Spinal cord (tissue), 10 donors: ENCODE measurements at places on chromosomes 11 and 22. TPM values are rescaled to one million over a fixed set of nuclear protein-coding genes. Genes with fewer than 3 reads are reported as not detected.

CDKN1C gene
- total RNA-seq, result 107 TPM

TKFC gene
- 27.9 TPM for total RNA-seq

HORMAD2 gene
- 0.59 TPM for total RNA-seq

FOLR2 gene
- total RNA-seq, result 34.1 TPM

TMEM86A gene
- total RNA-seq, result 6.6 TPM

UPK3A gene
- 0.28 TPM for total RNA-seq

MMP12 gene
- not detected for total RNA-seq

DNA sequence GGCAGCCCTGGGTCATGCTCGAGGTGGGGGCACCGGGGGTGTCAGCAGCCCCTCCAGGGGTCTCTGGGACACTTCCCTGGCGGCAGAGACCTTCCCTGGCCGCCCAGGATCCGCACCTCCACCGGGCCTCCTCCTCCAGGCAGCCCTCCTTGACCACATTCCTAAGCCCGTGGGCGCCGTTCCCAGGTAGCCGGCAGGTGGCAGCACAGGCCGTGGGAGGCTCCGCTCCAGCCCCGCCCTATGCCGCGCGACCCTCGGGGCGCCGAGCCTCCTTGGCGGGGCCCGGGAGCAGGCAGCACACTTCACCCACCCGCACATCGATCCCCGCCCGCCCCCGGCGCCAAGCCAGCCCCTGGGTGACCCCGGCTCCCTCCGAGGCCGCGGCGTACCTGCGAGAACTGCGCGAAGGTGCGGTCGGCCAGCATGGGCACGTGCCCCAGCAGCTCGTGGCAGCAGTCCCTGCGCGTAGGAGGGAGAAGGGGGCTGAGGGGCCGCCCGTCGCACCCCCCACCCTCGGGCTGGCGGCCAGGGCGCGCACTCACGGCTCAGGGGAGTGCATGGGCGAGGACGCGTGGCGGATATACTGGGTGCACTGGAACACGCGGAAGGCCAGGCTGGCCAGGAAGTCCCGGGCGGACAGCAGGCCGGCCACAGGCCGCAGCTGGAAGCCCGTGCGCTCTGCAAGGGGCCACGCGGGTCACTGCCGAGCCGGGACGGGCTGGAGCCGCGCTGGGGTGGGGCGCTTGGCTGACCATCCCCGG, 5.3 kb upstream of the INS start:
- H3K36me3 ChIP-seq, result no peaks in the 10 kb centered on the region
- DNase-seq, result peak; percentile 66
- H3K27ac ChIP-seq, result no peak overlapping the region
- H3K27me3 ChIP-seq, result no peaks in the 10 kb centered on the region
- peaks cover 15% of the 10 kb centered on the region for H3K4me1 ChIP-seq
- H3K4me3 ChIP-seq, result no peak overlapping the region

DNA sequence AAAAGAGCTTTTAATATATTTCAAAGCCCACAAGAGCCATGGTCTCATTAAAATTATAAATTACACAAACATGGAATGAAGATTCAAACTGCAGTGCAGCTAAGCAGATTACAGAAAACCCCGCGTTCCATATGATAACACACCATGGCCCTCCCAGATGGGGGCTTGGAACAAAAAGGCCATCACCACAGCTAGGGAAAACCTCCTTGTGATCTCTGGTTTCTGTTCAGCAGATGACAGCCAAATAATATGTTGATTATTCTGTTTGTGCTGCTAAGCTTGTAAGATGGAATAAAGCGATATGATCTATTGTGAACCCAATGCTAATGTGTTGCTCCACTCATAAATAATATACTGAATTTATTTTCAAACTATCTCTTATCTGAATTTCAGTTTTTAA, 28.5 kb downstream of the IMMP1L start:
- peak; percentile 49 for DNase-seq
- no peak overlapping the region for H3K4me3 ChIP-seq
- H3K27ac ChIP-seq, result no peak overlapping the region
- no peaks in the 10 kb centered on the region for H3K4me1 ChIP-seq

GRCh38 chr11:13291800-13292199, 14.2 kb downstream of the BMAL1 start:
- H3K4me3 ChIP-seq, result no peak overlapping the region
- H3K36me3 ChIP-seq, result no peaks in the 10 kb centered on the region
- peak; percentile 58 for DNase-seq
- H3K4me1 ChIP-seq, result peaks cover 20% of the 10 kb centered on the region
- H3K27ac ChIP-seq, result peak overlapping the region; percentile 4

GRCh38 chr11:12121517-12121916, 11.1 kb downstream of the MICAL2 start:
- no peak overlapping the region for H3K4me3 ChIP-seq
- H3K4me1 ChIP-seq, result peaks cover 11% of the 10 kb centered on the region
- DNase-seq, result peak; percentile 24
- H3K27me3 ChIP-seq, result peaks cover 8% of the 10 kb centered on the region
- no peaks in the 10 kb centered on the region for H3K36me3 ChIP-seq

- no peaks in the 10 kb centered on the region for H3K27me3 ChIP-seq
- H3K27ac ChIP-seq, result peak overlapping the region; percentile 17
Measured at GRCh38 chr11:43992834-43993637, 50.6 kb downstream of the C11orf96 start.

- no peak overlapping the region for H3K4me3 ChIP-seq
- no peaks in the 10 kb centered on the region for H3K4me1 ChIP-seq
- no peak overlapping the region for H3K27ac ChIP-seq
- no peaks in the 10 kb centered on the region for H3K27me3 ChIP-seq
- H3K36me3 ChIP-seq, result peaks cover 34% of the 10 kb centered on the region
- DNase-seq, result no peak
Measured at GRCh38 chr11:46625406-46625805, 8.1 kb downstream of the ATG13 start.

- no peak overlapping the region for H3K27ac ChIP-seq
- no peak for DNase-seq
- H3K4me1 ChIP-seq, result no peaks in the 10 kb centered on the region
- no peaks in the 10 kb centered on the region for H3K36me3 ChIP-seq
- H3K4me3 ChIP-seq, result no peak overlapping the region
Measured at GRCh38 chr11:114307524-114308203, 11.5 kb downstream of the NNMT start.

DNA sequence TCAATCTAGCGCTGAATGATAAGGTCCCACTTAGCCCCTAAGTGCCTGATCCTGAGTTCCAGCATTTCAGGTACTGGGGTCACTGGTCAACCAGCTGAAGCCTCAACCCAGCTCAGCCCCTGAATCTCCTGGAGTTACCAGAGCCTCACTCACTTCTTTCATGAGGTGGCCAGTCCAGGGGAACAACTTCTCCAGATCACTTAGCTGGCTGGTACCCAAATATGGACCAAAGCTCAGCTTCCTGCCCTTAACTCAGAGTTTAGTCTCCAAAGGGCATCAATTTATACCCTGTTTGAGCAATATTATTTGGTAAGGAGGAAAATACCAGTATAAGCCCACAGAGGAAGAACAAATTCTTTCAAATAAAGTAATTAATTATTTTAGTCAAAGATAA, 105.6 kb downstream of the SLC1A2 start:
- no peak overlapping the region for H3K4me3 ChIP-seq
- peaks cover 50% of the 10 kb centered on the region for H3K36me3 ChIP-seq
- no peak for DNase-seq
- no peak overlapping the region for H3K27ac ChIP-seq

DNA sequence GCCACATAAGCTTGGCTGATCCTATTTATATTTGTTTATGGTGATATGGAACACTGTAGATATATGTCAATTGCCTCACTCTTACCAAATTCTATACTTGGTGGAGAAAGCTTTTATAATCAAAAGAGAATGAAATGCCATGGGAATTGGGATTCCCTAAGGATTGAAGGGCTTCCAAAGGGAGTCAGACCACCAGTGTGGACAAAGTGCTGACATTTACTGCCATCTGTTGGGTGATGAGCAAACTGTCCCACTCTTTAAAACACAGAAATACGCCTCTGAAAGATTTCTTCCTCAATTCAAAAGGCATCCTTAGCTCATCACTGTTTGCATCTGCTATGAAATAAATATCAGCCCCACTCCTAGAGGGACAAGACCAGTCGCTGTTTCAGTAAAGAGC, 7.1 kb downstream of the SLC1A2 start:
- DNase-seq, result peak; percentile 78
- no peaks in the 10 kb centered on the region for H3K27me3 ChIP-seq
- H3K27ac ChIP-seq, result no peak overlapping the region

DNA sequence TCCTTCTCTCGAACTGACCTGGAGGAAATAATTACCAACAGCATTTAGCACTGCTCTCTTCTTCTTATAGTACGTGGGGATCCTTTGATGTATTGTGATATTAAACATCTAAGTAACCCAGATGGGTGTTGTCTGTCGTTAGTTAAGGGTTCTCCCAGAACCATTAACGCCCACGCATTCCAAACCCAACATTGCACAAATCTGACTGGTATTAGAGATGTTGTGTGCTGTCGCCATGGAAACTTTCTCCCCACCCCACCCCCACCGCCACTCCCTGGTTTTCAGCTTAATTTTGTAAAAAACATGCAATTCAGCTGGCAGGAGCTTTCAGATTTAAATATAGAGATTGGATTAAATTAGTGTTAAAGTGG, 1495.2 kb downstream of the TBC1D22A start:
- H3K27ac ChIP-seq, result no peak overlapping the region
- H3K4me1 ChIP-seq, result peaks cover 33% of the 10 kb centered on the region
- no peaks in the 10 kb centered on the region for H3K36me3 ChIP-seq
- no peaks in the 10 kb centered on the region for H3K27me3 ChIP-seq
- H3K4me3 ChIP-seq, result no peak overlapping the region

GRCh38 chr11:10426475-10426874, 28.6 kb upstream of the AMPD3 start:
- DNase-seq, result no peak
- no peak overlapping the region for H3K4me3 ChIP-seq
- no peaks in the 10 kb centered on the region for H3K4me1 ChIP-seq
- no peaks in the 10 kb centered on the region for H3K27me3 ChIP-seq
- no peak overlapping the region for H3K27ac ChIP-seq
- no peaks in the 10 kb centered on the region for H3K36me3 ChIP-seq

DNA sequence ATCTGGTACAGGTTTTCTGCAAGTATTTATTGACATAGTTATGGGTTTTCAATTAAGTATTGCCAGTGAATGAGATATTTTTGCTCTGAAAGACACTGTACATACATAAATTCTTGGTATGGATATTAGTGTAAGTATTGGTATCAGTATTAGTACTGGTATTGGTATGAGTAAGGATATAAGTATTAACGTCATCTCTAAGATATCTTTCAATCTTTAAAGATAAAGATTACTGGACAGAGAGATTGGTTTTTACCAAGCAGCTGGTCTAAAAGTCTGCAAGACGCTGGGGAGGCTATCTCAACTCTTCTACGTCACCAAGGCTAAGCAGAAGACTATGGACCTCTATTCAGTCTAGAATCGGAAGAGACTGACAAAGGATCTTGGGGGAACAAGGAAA, 234.5 kb downstream of the NXPE2 start:
- H3K4me3 ChIP-seq, result no peak overlapping the region
- DNase-seq, result no peak
- no peaks in the 10 kb centered on the region for H3K4me1 ChIP-seq
- H3K36me3 ChIP-seq, result no peaks in the 10 kb centered on the region
- H3K27ac ChIP-seq, result no peak overlapping the region

DNA sequence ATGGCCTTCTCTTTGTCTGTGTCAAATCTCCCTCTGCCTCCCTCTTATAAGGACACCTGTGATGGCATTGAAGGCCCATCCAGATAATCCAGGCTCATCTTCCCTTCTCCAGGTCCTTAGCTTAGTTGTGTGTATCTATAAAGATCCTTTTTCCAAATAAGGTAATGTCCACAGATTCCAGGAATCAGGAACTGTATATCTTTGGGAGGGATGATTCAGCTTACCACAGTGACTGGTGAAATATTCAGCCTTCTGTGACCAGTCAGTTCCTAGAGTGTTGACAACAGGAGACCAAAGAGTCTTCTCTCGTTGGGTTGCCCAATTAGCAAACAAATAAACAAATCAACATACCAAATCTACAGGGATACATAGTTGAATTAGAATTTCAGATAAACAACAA, 175.8 kb downstream of the MPPED1 start:
- no peaks in the 10 kb centered on the region for H3K27me3 ChIP-seq
- H3K27ac ChIP-seq, result no peak overlapping the region
- H3K4me3 ChIP-seq, result no peak overlapping the region
- no peaks in the 10 kb centered on the region for H3K4me1 ChIP-seq
- DNase-seq, result no peak

DNA sequence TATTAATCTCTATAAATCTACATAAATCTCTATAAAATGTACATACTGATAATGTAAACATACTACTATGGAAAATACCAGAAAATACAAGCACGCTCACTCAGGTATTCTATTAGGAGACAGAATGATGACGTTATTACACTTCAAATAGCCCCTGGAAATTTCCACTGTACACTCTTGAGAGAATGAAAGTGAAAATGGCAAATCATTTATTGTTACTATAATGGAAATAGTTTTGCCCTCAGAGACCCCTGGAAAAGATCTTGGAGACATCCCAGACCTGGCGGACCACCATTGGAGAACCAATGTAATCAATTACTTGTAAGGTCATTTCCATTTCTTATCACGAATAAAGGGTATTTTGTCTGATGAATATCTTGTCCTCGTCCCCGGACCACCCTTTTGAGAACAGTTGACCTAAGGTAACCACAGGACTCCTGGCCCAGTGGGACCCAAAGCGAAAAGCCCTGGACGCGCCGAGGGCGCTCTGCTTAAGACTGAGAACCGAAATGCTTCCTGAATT, 509 bp upstream of the PRRG4 start:
- H3K36me3 ChIP-seq, result no peaks in the 10 kb centered on the region
- no peak overlapping the region for H3K27ac ChIP-seq
- H3K4me1 ChIP-seq, result peaks cover 8% of the 10 kb centered on the region
- peaks cover 29% of the 10 kb centered on the region for H3K27me3 ChIP-seq
- no peak for DNase-seq

- no peak overlapping the region for H3K4me3 ChIP-seq
- peaks cover 72% of the 10 kb centered on the region for H3K36me3 ChIP-seq
- peaks cover 55% of the 10 kb centered on the region for H3K4me1 ChIP-seq
- DNase-seq, result no peak
- H3K27me3 ChIP-seq, result no peaks in the 10 kb centered on the region
- no peak overlapping the region for H3K27ac ChIP-seq
Measured at GRCh38 chr22:41535244-41535643, 9.0 kb downstream of the POLR3H start.

DNA sequence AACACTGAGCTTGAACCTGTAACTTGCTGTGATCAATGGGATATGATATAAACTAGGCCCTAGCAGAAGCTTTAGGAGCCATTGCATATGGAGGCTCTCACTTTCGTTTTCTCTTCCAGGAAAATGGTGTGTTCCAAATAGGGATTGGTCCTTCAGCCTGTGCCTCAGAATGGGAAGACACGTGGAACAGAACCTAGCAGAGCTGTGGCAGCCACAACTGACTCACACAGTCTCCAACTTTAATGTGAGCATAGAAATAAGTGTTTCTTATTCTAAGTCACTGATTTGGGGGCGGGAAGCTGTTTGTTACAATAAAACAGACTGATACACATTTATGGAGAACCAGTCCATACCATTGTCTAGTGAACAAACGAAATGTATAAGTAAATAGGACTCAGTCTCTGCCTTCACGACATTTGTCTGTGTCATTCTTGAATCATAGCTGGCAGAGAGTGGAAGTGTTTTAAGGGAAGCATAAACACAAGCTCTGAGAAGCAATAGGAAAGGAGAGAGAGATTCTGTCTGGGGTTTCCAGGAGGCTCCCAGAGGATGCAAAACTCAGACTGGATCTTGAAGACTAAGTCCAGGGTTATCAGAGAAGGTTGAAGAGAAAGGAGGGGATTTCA, 97.3 kb downstream of the GALNT18 start:
- peaks cover 17% of the 10 kb centered on the region for H3K4me1 ChIP-seq
- no peak for DNase-seq
- no peaks in the 10 kb centered on the region for H3K36me3 ChIP-seq

- no peak for DNase-seq
- H3K27ac ChIP-seq, result no peak overlapping the region
- H3K4me1 ChIP-seq, result no peaks in the 10 kb centered on the region
- no peaks in the 10 kb centered on the region for H3K27me3 ChIP-seq
- H3K36me3 ChIP-seq, result no peaks in the 10 kb centered on the region
Measured at GRCh38 chr11:124211321-124211720, 28.2 kb downstream of the OR10D3 start.
